ENCODE measurements at places on chromosomes 4 and X.

GRCh38 chr4:181618896-181619295, 624.3 kb upstream of the TENM3 start:
- DNase-seq, result no peak

DNA sequence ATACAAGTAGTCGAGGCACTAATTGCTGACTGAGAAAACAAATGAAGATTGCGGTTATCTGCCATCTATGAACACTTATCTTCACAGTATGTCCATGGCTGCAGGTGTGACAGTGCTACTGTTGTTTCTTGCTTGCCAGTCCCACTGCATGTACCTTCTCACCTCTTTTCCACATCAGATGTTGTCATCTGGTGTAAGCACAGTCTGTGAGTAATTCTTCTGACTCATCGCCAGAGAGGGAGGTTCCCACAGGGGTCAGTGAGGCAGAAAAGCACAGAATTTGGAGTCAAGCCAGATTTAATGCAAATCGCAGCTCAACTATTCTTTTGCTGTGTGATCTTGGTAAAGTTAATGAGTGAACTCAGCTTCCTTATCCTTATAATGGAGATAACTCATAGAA, 144.4 kb downstream of the GLRA2 start:
- DNase-seq, result no peak

- no peak for DNase-seq
Measured at GRCh38 chr4:11485926-11486325, 57.2 kb upstream of the HS3ST1 start.

DNA sequence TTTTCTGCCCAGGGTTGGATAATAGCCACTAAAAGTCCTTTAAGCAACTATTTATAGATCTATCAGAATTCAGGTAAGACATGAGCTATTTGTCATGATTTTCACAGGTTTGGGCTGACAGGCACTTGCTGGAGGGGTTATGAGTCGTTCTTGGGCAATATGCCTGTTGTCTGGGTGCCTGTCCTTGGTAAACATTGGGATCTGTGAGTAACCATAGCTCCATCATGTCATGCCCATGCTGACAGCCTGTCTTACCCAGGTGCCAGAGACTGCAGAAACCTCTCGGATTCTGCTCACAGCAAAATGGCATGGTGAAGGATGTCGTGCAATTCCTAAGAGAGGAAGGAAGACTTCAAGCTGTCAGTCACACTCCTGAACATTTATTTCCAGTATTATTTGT, 116.0 kb upstream of the PUDP start:
- DNase-seq, result no peak

DNA sequence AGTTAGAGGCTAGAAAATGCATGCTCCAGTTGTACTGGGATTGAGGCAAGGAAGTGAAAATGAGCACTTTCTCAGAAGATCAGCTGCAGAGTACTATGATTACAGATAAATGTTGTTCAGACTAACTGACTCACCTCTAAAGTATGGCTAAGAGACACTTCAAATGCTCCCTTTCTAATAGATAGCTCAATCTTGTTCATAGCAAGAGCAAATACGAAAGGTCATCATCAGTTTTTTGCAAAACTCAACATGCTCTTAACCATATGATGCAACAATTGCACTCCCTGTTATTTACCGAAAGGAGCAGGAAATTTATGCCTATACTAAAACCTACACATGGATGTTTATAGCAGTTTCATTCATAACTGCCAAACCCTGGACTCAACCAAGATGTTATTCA, 838.4 kb upstream of the INTU start:
- no peak for DNase-seq

DNA sequence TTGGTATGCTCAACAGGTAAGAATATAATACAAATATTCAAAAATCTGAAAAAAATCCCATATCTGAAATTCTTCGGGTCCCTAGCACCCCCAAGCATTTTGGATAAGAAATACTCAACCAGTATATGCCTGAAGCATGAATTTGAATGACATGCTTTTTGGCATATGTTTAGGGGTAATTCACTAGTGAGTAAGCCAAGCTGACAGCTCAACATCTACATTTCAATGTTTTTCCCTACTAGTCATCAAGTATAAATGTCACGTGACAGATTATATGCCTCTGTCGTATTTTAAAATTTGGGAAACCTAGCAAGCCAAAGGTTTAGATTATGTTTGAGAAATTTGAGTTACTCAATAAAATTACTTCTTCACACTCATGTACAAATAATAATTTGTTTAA, 125.1 kb downstream of the FGF16 start:
- DNase-seq, result no peak

GRCh38 chr4:1770245-1770644, 22.8 kb upstream of the FGFR3 start:
- peak; percentile 27 for DNase-seq

DNA sequence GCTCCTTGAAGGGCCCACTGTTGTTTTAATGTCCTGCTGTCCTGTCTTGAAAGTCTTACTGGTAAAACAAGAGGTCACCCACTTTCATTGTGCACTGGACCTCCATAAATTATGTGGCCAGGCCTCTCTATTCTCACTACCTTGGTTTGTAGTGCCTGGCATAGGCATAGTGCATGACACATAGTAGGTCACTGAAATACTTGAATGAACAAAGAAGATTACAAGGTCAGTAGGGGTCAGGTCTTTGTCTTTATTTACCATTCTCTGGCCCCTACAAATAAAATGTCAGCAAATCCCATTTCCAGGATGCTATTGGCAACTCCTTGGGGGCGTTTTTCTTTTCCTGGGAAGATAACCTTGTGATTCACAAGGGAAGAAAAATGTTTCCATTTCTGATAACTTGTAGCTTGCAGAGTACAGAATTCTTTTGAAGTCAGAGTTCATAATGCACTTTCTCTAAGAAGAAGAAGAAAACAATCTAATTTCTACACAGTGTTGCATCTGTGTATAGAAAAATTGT, 1.4 kb downstream of the PGM2 start:
- no peak for DNase-seq

GRCh38 chr4:133147921-133148689, 989 bp upstream of the PCDH10 start:
- no peak for DNase-seq

DNA sequence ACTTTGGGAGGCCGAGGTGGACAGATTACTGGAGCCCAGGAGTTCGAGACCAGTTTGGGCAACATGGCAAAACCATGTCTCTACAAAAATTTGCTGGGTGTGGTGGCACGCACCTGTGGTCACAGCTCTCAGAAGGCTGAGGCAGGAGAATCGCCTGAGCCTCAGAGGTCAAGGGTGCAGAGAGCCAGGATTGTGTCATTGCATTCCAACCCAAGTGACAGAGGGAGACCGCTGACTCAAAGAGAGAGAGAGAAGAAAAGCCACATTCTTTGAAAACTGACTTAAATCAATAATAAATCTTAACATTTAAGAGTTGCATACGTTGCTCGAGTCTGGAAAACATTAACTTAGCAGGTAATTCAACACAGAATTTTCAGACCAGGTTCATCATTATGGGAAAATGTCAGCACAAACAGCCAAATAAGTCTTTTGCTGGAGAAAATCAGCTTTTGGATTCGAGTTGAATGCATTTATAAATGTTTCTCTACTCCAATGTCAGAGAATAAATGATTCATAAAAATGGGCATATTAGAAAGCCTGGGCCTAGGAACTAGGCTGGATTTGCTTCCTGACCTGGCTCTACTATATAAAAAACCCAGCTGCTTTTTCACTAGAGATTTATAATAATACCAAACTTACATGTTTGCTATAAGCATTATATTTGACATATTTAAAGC, 68.3 kb upstream of the RBPJ start:
- DNase-seq, result no peak

DNA sequence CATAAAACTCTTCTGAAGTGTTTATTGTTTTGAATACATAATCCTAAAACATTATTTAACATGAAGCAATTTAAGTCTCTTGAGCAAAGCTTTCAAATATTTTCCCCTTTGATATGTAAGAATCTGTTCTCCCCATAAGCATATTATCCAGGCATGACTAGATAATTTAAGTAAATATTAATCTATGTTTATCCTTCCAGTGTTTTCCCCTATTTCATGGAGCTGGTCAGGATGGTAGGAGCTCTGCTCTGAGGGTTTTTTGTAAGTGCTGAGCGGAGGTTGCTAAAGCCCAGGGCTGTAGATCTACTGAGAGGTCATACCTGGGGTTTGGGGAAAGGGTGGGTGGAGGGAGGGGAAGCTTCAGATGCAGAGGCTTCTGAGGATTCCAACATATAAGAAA, 258.9 kb upstream of the SFRP2 start:
- DNase-seq, result no peak

GRCh38 chr4:54225598-54226403, 3.3 kb upstream of the PDGFRA start:
- no peak for DNase-seq

DNA sequence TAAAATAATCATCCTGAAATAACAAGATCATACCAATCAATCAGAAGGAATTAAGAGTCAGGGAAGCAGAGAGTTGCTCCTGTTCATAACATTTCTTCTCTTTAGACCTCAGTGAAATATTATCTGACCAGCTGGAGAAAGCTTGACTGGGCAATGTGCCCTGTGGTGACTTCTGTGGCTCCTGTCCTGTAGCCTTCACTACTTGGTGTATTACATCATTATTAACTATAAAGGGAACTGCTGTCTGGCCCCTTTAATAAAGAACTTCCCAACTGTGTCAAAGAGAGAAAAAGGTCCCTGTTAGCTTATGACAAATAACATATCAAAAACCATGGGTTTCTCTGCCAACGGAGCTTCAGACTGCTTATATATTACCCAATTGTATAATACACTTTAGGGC, 18.0 kb downstream of the OPHN1 start:
- DNase-seq, result no peak

- DNase-seq, result no peak
Measured at GRCh38 chr4:77100234-77100633, 24.4 kb upstream of the CCNI start.

DNA sequence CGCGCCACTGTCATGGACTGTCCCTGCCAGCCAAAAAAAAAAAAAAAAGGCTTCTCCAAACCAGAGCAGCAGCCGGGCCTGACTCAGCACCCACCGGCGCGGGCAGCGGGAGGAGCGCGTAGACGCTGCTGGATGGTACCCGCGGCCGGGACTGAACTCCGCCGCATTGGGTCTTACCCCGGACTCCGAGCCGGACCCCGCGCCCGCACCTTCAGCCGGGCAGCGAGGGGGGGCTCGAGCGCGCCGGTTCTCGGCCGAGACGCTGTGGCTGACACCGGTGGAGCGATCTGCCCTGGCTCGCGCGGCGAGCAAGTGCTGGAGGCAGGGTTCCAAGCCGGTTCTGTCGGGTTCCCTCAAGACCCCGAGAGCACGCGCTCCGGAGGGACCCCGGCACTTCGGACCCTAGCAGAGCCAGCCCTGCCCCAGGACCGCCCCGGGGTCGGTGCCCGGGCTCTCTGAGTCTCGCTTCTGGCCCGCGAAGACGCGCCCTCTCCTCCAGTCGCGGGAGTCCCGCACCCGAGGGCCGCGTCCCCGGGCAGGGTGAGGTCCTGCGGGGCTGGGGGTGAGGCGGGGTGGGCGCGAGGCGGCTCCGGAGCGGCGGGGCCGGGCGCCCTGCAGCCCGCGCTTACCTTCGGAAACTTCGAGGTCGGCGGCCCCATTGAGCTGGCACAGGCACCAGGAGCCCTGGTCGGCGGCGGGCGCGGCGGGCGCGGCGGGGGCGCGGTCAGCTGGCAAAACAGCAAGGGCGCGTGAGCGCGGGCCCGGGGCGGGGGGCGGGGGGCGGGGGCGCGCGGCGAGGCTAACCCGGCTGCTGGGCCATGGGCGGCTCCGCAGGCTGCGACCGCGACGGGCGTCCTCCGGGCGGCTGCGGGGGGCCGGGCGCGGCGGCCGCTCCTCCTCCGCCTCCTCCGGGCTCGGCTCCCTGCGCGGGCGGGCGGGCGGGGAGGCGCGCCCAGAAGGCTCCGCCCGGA, 11.8 kb upstream of the MAN2B2 start:
- DNase-seq, result no peak

DNA sequence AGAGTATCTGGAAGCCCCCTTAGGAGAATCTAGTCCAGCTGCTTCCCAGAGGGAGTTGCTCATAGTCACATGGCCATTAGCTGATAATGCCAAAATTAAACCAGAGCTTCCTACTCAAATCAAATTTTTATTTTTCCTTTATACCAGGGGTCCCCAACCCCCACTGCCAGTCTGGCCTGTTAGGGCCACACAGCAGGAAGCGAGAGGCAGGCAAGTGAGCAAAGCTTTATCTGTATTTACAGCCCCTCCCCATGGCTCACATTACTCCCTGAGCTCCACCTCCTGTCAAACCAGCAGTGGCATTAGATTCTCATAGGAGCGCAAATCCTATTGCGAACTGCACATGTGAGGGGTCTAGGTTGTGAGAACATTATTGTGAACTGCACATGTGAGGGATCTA, 19.2 kb upstream of the TNIP3 start:
- DNase-seq, result no peak

- no peak for DNase-seq
Measured at GRCh38 chrX:13651150-13651549, 1.8 kb upstream of the TCEANC start.

DNA sequence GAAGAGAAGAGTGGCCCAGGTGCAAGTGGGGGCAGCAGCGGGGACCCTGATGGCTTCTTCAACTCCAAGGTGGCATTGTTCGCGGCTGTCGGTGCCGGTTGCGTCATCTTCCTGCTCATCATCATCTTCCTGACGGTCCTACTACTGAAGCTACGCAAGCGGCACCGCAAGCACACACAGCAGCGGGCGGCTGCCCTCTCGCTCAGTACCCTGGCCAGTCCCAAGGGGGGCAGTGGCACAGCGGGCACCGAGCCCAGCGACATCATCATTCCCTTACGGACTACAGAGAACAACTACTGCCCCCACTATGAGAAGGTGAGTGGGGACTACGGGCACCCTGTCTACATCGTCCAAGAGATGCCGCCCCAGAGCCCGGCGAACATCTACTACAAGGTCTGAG, 11.4 kb downstream of the EFNB1 start:
- DNase-seq, result no peak

- no peak for DNase-seq
Measured at GRCh38 chr4:178976861-178977260, 1534.6 kb upstream of the AGA start.

- DNase-seq, result no peak
Measured at GRCh38 chr4:8398347-8398746, 42.2 kb downstream of the ACOX3 start.

GRCh38 chr4:3387154-3387942, 54.4 kb upstream of the HGFAC start:
- no peak for DNase-seq

GRCh38 chrX:100512471-100512870, 72.3 kb upstream of the TNMD start:
- DNase-seq, result no peak

DNA sequence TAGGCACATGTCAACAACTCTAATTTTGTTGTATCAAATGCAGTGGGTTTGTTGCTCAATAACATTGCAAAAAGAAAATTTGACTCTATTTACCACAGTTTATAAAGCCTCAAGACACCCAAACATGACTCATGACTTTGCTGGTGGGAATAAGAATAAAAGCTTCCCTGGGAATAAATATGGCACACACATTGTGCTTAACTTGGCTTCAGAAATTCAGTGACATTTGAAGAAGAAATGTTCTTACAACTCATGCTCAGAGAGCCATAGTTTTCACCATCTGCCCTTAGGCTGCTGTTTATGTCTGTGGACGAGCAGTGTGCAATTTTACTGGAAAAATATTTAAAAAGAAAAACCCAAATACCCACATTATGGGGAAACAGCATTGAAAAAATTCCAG, 60.9 kb downstream of the SPATA18 start:
- no peak for DNase-seq
